ENCODE measurements at places on chromosomes 7 and 10. TPM values are rescaled to one million over a fixed set of nuclear protein-coding genes. Genes with fewer than 3 reads are reported as not detected.

Gene TFPI2
- 79.2 TPM for total RNA-seq

Gene ELFN1
- 1.2 TPM for total RNA-seq

DNA sequence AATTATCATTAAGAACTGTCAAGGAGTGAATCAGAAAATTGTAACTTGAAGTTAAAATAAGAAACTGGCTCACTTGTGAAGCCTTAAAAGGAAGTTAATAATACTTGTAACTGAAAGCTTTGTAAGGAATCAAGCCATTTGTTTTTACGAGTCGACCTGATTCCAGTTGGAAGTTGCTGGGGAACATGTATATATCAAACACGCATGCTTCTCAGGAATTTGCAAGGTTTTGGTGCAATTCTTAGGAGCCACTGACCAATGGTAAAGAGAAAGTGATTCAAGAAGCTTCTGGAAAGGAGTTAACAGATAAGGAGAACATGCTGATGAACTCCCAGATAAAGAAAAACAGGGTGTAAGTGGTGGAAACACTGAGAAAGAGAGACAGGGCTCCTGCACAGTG is 56.4 kb downstream of the ETV1 start:
- no peak for DNase-seq

- DNase-seq, result no peak
Measured at GRCh38 chr10:27822301-27822700, 76.7 kb upstream of the MKX start.

Gene TLX1
- total RNA-seq, result 0.60 TPM

Gene PAX2
- not detected for total RNA-seq
